ENCODE measurements at places on chromosomes 7 and 10.

- no peak for DNase-seq
Measured at GRCh38 chr7:1603346-1604225, 33.8 kb upstream of the PSMG3 start.

GRCh38 chr7:113285411-113285810 lies 167.1 kb upstream of the SMIM30 start:
- no peak for DNase-seq

DNA sequence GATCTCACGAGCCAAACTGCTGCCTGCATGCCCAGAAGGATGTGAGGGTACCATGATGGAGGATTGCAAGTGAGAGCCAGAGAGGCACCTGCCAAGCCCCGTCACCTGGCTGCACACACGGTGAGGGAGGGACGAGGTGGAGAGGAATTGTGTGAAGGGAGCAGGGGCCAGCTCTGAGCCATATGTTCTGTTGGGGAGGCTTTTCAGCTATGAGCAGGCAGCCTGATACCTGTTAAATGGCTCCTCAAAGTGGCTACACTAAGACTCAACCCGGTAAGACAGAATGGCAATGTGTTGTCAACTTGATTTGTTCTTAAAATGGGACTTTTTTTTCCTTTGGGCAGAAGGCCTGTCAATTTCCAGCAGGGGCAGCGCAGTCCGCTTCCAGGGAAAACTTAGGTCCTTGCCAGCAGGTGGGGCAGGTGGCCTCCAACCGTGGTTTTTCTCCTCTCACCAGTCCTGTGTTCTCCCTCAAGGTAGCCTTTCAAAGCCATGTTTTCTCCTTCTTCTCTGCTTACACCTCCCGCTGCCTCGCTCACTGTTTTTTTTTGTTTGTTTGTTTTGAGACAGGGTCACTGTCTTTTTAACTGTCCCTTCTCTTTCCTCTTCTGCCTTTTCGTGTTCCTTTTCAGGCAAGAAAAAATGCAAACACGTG lies 57.7 kb upstream of the ZNRF2 start:
- no peak for DNase-seq

GRCh38 chr10:6164271-6165095 lies 38.2 kb upstream of the PFKFB3 start:
- DNase-seq, result no peak

GRCh38 chr10:100528123-100528886 lies 1.4 kb downstream of the NDUFB8 start:
- DNase-seq, result no peak

GRCh38 chr10:100999742-101000126 lies at the start of gene LZTS2:
LZTS2 (plus strand) TSS chr10:100999808; CDS start chr10:101002539, 2,731 bp downstream.
- no peak for DNase-seq

DNA sequence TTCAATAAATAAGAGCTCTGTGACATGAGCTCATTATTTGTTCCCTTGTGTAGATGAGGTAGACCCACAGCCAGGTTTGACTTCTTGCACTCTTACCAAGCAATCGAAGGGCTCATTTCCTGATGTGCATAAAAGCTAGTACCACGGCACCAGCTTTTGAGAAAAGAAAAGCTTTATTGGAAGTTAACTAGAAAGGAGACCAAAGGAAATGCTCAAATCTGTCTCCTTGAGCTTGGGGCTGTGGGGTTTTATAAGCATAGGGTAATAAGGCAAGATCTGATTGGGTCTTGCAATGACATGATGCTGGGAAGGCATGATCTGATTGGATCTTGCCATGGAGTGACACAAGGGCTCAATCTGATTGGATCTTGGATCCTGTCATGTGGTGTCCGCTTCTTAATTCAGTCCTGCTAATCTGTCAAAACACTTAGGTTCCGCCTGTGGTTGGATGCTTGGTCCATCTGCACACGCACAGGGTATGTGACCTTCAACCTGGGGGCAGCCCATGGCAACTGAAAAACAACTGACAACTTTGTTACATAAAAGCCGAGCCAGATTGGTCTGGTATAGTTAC lies 47.8 kb upstream of the FRMD4A start:
- no peak for DNase-seq

GRCh38 chr10:21388589-21388988 lies 136.9 kb downstream of the SKIDA1 start:
- DNase-seq, result no peak

DNA sequence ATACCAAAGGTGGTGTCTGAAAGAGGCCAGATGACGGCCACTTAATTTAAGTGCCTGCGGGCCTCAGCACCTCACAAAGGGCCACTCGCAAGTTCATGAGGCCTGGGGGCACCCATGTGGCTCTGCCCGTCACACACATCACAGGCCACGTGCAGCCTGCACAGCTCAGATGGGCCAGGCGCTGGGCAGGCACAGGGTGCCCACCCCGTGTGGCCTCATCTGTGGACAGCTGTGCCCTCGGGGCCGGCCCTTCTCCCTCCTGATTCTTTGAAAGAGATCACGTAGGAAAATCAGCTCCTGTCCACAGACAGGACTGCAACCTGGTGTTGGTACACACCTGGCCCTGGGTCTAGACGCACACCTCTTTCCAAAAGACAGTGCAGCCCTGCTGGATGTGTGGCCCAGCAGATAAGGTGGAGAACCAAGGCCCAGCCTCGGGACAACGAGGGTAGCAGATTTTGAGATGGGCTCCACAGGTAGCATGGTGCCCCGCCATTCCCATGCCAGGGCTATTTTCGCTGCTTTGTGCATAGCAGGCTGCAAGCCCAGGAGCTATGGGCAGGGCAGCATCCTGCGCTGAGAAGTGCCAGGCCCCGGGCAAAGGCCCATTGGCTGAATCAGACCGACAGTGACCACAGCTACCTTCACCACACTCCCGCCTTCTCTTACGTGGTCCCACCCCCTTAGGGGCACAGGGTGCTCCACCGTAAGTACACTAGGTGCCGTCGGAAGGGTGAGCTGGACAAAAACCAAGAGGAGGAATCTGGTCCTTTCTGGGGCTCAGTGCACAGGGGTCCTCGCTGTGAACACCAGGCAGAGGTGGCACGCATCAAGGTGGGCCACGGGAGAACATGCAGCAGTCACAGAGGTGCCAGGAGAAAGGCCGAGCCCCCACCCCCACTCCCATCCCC lies 124.5 kb downstream of the EBF3 start:
- no peak for DNase-seq

GRCh38 chr7:64574540-64575099 lies 11.7 kb upstream of the ZNF680 start:
- no peak for DNase-seq

DNA sequence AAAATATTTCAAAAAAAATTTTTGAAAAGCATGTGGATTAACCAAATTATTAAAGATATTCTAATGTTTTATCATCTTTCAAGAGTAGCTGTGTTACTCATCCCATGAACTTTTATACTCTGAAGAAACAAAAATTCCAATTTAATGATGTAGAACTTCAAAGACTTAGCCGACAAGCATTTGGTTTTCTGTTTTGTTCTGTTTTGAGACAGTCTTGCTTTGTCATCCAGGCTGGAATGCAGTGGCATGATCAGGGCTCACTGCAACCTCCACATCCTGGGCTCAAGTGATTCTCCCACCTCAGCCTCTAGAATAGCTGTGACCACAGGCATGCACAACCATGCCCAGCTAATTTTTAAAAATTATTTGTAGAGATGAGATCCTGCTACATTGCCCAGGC lies 17.8 kb upstream of the LCOR start:
- no peak for DNase-seq

GRCh38 chr7:101633511-101633910 lies 4.4 kb upstream of the MYL10 start:
- no peak for DNase-seq

GRCh38 chr7:45713669-45714520 lies 139.7 kb downstream of the ADCY1 start:
- DNase-seq, result no peak

- no peak for DNase-seq
Measured at GRCh38 chr10:47322300-47323061, at the start of gene GDF2. GDF2 (plus strand) TSS chr10:47322454; CDS start chr10:47322669, 215 bp downstream.

DNA sequence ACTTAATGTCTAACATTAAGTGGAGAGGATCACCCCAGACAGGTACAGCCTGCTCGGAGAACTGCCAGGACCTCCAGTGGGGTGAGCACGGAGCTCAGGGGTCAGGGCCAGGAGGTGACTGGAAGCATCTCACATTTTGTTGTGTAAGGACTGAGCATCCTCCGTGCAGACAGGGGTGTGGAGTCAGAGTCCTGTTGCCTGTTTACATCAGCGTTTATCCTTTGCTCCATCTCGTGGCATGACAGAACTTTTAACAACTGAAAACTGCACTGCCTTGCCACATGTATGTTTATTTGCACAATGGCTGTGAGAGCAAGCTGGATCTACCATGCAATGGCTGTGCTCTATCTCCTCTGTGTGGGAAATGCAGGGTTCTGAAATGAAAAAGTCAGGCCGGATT lies 175.4 kb upstream of the AKR1E2 start:
- DNase-seq, result no peak

- DNase-seq, result no peak
Measured at GRCh38 chr10:13091801-13092200, 8.2 kb upstream of the OPTN start.

GRCh38 chr7:95916573-95917297 lies 144.4 kb downstream of the DYNC1I1 start:
- DNase-seq, result peak; percentile 60

- no peak for DNase-seq
Measured at GRCh38 chr10:7708832-7709231, 5.7 kb downstream of the ITIH2 start.

DNA sequence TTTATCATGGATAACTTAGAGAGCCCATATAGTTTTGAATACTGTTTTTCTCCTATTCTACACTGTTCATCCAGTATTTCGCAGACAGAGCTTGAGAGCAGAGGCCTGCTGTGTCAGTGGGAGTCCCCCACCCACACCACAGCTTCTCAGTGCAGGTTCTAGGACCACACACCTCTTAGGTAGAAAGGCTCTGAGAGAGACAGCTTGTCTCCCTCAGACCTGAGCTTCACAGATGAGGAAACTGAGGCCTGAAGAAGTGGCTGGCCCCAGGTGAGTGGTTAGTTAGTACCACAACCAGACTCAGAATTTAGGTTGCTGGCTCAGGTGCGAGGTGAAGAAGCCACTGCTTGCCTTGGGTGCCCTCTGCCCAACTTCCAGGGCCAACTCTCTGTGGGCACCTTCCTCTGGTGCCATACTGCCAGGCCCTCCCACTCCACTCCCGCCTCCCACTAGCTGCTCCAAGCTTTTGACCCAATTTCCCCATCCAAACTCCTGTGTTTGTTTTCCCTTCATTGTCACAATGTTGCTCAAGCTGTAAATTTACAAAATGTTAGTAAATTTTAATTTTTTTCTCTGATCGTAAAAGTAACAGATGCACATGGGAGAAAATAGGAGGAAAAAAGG lies 7.6 kb upstream of the HILPDA start:
- DNase-seq, result no peak

DNA sequence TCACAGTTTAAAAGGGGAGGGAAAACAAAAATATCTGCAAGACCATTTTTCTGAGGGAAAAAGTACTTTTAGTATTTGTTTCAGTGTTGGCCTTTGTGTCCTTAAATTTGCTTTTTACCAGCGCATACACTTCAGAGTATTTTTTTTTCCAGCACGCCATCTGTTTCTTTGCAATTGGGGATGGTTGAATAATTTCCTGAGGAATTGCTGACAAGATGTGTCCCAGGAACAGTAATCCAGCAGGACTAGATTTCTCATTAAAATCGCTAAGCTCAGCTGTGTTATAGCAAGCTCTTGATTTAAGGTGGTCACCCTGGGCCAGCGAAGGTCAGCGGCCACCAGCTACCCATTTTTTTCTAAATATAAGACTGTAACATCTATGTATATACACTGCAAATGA lies 156.9 kb upstream of the RHOBTB1 start:
- no peak for DNase-seq

GRCh38 chr7:121101621-121102020 lies 113.1 kb downstream of the CPED1 start:
- no peak for DNase-seq

DNA sequence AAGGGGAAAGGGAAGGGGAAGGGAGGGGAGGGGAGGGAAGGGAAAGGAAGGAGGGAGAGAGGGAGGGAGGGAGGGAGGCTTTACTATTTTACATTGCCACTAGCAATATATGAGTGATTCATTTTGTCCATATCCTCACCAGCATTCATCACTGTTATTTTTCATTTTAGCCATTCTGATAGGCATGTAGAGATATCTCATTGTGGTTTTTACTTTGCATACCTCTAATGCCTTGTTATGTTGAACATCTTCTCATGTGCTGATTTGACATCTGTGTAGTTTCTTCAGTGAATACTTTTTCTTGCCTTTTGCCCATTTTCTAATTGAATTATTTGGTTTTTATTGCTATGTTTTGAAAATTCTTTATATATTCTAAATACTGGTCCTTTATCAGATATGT lies 52.7 kb downstream of the GCC1 start:
- no peak for DNase-seq

- DNase-seq, result no peak
Measured at GRCh38 chr10:51397695-51398094, 301.7 kb downstream of the CSTF2T start.

GRCh38 chr10:132183046-132183445 lies 3.7 kb upstream of the DPYSL4 start:
- DNase-seq, result no peak

DNA sequence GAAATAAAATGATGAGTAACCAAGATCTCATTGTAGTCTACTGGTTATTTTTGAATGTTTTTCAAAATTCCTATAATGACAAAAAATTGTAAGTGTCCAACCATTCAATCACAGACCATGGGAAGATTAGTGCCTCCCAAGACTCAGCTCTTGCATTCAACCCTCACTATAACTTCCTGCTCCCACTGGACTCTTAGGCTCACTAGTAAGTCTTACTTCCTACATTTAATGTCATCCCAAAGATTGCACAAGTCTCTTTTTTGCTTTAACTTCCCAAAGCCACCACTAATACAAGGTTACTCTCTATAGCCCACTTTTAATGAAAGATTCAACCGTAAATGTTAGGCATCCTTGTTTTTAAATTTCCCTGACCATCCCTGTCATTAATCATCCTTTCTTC lies 111.9 kb upstream of the NRBF2 start:
- DNase-seq, result no peak

DNA sequence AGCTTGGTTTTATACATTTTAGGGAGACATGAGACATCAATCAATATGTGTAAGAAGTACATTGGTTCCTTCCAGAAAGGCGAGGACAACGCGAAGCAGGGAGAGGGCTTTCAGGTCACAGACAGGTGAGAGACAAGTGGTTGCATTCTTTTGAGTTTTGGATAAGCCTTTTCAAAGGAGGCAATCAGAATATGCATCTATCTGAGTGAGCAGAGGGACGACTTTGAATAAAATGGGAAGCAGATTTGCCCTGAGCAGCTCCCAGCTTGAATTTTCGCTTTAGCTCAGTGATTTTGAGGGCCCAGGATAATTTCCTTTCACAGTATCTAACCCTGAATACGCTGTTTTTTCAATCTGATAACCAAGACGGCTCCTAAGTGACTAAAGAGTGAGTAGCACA lies 82.5 kb upstream of the MYO3A start:
- DNase-seq, result no peak

DNA sequence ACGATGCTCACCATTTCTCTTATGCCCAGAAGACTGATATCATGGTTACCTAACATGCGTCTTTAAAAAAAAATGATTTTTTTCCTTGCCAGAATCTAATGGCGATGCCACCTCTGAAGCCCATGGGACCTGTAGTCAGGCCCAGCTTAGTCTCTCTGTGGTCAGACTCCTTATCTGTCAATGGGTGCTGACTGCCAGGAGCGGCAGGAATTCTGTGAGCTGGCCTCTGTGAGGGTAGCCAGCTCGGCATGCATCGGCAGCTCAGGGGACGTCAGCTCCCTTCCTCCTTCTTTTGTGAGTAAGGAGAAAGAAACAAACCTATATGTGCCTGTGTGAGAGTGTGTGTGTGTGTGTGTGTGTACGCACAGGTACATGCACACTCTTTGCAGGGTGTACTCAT lies 49.9 kb upstream of the ZRANB1 start:
- DNase-seq, result no peak

- no peak for DNase-seq
Measured at GRCh38 chr7:75064291-75064690, 9.3 kb downstream of the RCC1L start.

GRCh38 chr7:112501801-112502503 lies 21.2 kb downstream of the LSMEM1 start:
- no peak for DNase-seq

Measured in stimulated activated CD8-positive, alpha-beta memory T cell treated with anti-CD3 and anti-CD28 coated beads, Interleukin-15, amount 100 ng/mL, for 1 hour (primary cell).